ENCODE measurements at places on chromosomes 11 and 22. TPM values are rescaled to one million over a fixed set of nuclear protein-coding genes. Genes with fewer than 3 reads are reported as not detected.

Gene C11orf42
- not detected for total RNA-seq

Gene DLG2
- 15.0 TPM for total RNA-seq

Gene CAT
- 214 TPM for total RNA-seq

Gene DEUP1
- 0.34 TPM for total RNA-seq

All from left lung (tissue), 14 donors.